ENCODE measurements at places on chromosomes 5 and 9.

- DNase-seq = no peak
Measured at GRCh38 chr5:149635394-149635793, 54.1 kb downstream of the ARHGEF37 start.

DNA sequence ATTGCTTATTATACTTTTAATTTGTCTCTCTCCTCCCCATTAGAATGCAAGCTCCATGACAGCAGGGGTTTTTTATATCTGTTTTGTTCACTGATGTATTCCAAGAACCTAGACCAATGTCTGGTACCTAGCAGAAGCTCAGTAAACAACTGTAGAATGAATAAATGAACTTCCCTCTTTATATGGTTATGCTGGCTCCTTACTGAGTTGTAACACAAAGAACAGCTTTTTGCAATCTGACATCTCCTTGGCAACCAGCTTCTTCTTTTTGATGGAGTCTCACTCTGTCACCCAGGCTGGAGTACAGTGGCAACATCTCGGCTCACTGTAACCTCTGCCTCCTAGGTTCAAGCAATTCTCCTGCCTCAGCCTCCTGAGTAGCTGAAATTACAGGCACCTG lies 13.6 kb downstream of the TRMO start:
- DNase-seq = no peak

GRCh38 chr5:170534941-170535340 lies 31.1 kb downstream of the KCNIP1 start:
- no peak for DNase-seq

GRCh38 chr5:43802651-43803050 lies 199.7 kb downstream of the NNT start:
- DNase-seq = no peak

DNA sequence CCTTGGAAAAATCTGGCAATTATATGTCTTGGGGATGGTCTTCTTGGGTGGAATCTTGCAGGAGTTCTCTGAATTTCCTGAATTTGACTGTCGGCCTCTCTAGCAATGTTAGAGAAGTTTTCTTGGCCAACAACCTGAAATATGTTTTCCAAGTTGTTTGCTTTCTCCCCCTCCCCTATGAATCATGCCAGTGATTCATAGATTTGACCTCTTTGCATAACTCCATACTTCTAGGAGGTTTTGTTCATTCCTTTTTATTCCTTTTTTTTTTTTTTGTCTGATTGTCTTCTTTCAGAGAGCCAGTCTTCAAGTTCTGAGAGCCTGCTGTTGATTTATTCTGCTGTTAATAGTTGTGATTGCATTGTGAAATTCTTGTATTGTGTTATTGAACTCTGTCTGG lies 56.7 kb upstream of the SLC44A1 start:
- DNase-seq = no peak

DNA sequence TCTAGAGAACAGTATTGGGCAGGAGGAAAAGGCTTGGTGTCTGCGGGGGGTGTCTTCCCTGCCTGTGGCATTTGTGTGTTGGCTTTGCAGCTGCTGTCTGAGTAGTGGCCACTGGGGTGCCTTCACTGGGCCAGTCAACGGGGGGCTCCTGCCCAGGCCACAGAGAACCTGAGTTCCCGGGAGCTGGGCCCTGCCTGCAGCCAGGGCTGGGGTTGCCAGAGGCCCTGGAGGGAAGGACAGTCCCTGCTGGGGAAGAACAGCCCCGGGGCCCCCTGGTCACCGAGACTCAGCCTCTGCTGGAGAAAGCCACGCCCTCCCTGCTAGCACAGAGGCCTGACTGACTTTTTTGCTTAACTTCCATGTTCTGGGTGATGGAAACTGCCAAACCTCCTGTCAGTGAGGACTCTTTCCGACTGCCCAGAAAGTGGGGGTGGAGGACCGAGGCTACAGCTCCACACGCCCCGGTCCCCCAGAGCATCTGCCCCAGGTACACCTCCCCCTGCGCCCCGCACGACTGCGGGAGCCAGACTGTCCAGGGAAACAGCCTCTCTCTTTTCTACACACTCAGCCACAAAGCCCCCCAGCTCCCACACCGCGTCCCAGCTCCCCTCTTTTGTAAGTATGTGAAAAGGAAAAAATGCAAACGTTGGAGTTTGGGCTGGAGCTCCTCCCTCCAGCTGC lies 133.4 kb downstream of the DAB2IP start:
- DNase-seq = no peak

- no peak for DNase-seq
Measured at GRCh38 chr9:73548201-73548600, 396.5 kb downstream of the ANXA1 start.

DNA sequence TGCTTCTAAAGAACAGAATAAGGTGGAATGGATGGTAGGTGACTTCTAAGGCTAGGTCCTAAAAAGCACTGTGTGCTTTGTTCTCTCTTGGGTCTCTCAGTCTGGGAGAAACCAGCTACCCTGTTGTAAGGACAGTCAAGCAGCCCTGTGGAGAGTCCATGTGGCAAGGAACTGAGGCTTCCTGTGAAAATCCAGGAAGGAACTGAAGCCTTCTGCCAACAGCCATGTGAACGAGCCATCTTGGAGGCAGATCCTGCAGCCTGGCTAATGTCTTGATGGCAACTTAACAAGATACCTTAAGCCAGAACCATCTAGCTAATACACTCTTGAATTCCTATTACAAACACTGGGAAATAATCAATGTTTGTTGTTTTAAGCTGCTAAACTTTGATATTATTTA lies 100.1 kb upstream of the PCA3 start:
- DNase-seq = no peak

DNA sequence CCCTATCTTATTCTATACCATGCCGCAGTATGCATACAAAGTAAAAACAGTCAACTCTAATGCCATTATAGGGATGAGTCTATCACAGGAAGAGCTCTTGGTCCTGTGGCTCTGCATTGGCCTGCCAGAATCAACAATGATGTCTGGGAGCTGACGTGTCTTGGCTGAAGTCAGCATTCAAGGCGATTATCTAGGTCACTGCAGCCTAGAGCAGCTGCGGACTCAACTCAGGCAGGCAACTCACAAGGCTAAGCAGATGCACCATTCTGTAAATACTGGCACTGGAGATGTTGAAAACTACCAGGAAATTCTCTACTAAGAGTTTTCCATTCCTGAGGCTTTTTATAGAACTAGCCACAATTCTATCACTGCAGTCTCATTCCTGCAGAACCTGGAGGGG lies 13.3 kb downstream of the SPATA9 start:
- DNase-seq = no peak

- DNase-seq = no peak
Measured at GRCh38 chr9:85978496-85978895, 37.5 kb downstream of the NAA35 start.

DNA sequence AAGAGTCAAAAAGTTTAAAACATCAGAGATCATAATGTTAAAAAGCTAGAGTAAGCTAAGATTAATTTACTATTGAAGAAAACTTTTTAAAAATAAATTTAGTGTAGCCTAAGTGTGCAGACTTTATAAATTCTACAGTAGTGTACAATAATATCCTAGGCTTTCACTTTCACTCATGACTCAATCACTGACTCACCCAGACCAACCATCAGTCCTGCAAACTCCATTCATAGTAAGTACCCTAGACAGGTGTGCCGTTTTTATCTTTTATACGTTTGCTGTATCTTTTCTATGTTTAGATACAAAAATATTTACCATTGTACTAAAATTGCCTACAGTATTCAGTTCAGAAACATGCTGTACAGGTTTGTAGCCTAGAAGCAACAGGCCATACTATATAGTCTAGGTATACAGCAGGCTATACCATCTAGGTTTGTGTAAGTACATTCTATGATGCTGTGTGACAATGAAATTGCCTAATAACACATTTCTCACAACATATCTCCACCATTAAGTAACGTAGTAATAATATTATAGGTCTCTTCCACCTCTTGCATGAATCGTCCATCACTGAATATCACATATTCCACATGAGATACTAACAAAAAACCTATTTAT lies 59.2 kb downstream of the MEGF9 start:
- DNase-seq = no peak

- no peak for DNase-seq
Measured at GRCh38 chr5:36393656-36394428, 92.1 kb upstream of the RANBP3L start.

GRCh38 chr5:82257729-82258128 lies 20.4 kb downstream of the RPS23 start:
- no peak for DNase-seq

GRCh38 chr5:30001826-30002225 lies 1191.7 kb upstream of the CDH6 start:
- DNase-seq = no peak

DNA sequence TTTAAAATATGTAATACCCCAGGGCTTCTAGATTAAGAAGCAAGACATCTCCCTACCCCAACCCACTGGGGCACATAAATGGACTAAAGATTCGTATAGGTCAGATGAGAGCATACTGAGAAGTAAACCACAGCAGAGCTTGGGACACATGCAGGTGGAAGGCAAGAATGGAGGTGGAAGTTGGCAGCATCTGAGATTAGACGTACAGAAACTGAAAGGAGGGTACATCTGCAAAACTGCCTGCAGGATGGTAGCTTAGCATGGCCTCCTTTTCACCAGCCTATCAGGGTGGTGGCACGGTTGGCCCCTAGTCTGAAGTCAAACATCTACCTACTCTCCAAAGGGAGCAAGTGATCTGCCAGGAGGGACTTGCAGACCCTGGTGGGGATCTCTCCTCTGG lies 181.8 kb downstream of the TSSK1B start:
- no peak for DNase-seq

DNA sequence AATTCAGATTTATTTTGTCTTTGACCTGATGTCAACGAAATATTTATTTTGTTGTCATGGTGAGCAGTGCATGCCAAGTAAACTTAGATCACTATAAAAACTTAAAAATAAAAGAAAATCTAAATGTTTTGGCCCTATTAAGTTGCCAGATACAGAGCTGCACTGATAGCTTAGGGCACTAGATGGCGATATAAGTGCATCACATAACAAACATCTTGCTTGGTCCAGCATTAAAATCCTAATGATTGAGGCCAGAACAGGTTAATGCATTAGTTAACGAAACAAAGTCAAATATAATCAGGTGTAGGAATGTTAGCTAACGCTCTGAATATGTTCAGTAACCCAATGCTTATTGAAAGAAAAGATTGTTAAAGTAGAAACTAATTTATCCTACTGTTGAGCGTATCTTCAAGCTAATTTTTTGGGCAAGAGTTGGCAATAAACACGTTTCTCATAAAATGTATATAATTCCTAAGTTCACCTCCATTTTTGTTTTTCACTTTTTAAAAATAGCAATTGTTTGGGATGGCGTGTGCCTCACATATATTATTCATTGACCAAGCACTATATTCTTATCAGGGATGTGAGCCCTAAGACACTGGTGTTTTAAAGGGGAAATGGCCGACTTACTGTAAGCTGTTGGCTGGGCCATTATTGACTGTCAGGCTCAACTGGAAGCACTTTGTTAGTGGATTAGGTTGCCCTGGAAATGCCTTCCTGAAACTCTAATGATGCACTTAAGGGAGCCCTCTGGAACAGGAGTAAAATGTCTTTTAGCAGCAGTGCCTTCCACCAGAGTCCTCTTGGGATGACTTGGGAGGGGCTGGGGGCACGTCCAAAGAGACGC lies 33.3 kb downstream of the KCTD16 start:
- DNase-seq = peak; percentile 50

- no peak for DNase-seq
Measured at GRCh38 chr9:119282476-119283077, 86.7 kb downstream of the BRINP1 start.

DNA sequence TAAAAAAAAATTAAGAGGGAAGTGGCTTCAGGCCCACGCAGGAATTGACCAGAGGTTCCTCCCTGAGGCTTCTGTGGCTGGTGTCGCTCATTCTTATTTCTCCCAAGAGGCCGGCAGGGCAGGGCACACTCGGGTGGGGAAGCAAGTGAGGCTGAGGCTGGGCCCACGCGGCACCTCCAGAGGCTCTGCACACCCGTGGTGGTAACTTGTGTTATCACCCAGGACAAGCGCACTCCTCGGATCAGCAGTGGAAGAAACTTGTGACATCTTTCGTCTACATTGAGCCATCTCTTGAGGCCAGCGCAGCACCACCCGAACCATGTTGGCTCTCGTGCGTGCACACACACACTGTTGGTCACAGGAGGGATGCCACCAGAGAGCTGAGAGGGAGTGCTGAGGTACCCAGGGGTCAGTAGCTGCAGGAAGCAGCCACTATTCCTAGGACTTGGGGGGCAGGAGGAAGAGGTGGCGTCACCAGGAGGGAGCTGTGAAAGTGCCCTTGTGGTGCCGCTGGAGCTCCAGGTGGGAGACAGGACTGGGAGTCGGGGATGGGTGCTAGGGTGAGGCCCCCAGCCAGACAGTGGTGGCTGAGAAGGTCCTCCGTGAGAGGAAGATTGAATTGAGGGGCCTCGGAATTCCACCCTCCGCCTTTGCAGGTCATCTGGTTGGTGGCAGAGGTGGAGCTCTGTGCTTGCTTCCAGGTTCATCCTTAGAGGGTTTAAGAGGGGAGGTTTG lies 6.4 kb downstream of the NDUFS6 start:
- DNase-seq = no peak

DNA sequence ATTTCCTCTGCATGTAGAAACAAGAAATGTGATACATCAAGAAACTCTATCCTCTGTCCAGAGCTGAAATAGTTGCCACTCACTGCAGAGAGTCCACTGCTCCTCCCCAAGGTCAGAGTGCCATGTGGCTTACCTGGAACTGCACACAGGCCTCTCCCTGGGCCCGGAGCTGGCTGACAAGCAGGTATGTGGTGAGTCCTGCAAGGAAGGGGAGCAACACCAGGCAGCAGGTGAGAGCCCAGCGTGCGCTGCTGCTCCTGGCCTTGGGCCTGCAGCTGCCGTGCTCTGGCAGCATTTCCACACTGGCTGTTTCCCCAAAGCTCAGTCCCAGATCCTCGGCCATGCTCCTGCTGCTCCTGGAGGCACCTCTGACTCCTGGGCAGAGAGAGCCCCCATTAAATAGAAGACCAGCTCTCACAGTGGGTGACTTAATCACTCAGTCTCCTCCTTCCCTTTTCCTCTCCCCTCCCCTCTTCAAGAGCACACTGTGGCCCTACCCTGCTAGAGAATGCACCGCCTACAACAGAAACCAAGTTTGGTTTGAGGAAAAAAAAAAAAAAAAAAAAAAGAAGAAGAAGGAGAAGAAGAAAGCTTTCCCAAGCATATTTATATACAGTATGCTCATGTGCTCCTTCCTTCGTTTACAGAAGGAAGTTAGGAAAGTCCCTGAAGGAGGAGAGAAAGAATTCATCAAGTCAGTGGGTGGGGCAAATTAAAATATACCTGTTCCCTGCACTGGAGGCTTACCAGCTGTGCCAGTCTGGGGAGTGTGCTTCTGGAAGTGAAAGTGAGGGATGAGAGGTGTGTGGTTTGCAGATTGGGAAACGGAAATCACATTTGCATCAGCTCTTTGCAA lies at the start of gene TNFSF15:
TSS of gene TNFSF15 (minus strand) at position 370 of the 856 bp plus-strand sequence. CDS start at position 343, 27 bp downstream.
- DNase-seq = peak; percentile 58

GRCh38 chr9:87543251-87543650 lies 45.6 kb downstream of the DAPK1 start:
- DNase-seq = no peak

Data from naive B cell (primary cell).